ENCODE measurements at places on chromosomes 13 and 19.

- DNase-seq: no peak
Observed at GRCh38 chr13:74910415-74910814, 571.6 kb downstream of the TBC1D4 start.

GRCh38 chr19:19274146-19274545 lies 1.0 kb upstream of the TM6SF2 start:
- no peak for DNase-seq

DNA sequence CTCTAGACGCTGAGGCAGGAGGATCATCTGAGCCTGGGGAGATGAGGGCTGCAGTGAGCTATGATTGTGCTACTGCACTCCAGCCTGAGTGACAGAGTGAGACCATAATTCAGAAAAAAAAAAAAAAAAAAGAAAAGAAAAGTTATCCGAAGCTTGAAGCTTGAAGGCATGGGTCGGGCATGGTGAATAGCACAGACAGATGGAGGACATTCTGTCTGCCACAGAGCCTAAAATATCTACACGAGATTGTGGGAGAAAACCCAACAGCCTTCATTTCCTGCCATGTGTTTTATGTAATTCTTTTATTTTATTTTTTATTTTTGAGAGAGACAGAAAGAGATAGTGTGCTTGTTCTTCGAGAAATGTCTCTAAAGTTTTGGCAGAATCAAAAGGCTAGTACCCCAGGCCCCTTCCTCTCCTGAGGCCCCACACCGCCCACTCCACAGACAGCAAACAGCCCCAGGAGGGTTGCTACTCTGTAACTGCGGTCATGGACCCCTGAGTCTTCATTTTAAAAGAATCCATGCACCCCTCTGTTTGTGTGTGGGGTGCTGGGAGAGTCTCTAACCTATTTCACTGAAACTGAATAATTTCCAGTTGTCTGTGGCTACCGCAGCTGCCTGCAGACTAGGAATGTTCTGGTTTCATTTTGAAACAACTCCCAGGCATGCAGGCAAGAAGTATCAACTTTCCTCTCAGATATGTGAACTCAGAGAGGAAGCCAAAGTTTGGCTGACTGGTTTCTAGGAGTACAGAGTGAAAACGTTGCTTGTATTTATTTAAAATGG lies 38.4 kb upstream of the RCBTB2 start:
- no peak for DNase-seq

- DNase-seq: no peak
Observed at GRCh38 chr13:65789815-65790214, 1440.3 kb downstream of the PCDH9 start.

DNA sequence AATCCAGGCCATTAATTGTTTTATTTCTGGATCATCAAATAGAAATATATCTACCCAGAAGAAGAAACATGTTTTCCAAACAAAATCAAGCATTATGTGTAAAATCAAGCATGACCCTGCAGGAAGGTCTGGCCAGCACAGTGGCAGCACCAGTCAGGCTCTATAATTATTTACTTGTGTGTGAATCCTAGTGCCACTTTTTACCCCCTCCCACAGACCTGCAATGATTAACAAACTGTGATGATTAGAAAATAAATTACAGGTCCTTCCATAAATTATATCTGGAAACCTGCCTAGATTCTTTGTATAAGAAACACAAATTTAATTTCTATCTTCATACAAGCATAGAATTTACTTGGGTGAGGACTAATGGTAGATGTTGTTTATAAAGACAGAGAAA lies 186.1 kb downstream of the GPC6 start:
- no peak for DNase-seq

DNA sequence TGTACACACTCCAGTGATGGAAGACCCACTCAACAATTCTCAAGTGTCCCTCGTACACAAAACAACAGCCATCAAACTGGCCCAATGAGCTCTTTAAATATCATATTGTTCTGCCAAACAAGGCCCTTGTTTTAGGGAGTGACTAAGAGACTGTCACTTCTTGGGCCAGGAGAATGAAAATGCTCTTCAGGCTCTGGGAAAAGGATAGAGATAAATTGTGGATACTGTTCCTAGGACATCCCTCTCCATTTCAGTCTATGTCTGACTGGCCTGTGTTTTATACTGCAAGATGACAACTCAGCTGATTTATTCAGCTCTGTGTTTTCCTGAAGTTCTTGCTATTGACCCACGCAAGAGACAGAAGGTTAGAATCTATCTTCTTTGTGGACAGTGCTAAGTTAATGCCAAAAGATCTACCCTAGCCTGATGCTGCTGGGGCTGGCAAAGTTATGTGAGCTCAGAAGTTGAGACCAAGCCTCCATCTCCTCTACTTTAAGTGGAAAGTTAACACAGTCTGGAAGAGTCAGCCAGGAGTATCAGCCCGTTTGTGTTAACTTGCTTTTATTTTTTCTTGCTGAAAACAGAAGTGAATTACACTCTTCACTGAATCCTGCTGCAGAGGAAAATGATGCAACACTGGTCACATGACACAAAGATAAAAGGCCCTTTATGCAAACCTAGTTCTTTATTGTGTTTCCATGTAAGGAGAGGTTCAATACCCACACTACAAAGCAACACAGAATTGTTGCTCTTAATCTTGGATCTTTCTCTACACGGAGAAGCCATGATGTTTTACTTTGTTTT lies 14.6 kb downstream of the FRY start:
- no peak for DNase-seq

DNA sequence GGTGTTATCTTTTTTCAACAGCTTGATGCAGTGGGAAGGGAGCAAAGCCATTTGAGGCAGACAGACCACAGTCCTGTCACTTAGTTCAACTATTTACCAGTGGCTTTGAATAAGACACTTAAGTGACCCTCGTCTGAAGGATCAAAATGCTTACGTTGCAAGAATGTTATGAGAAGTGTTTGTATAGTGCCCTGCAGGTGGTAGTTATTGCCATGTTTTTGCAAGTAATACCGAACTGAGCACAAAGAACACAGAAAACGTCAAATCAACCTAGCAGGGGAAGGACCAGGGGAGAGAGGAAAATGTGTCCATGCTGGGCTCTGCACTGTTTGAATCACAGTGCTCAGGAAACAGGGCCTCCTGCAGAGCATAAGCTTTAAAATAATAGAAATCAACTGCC lies 2.8 kb downstream of the SOHLH2 start:
- no peak for DNase-seq

GRCh38 chr13:46010148-46010547 lies 42.4 kb downstream of the ZC3H13 start:
- DNase-seq: no peak

- DNase-seq: no peak
Observed at GRCh38 chr19:7565332-7565731, 29.8 kb downstream of the PNPLA6 start.

DNA sequence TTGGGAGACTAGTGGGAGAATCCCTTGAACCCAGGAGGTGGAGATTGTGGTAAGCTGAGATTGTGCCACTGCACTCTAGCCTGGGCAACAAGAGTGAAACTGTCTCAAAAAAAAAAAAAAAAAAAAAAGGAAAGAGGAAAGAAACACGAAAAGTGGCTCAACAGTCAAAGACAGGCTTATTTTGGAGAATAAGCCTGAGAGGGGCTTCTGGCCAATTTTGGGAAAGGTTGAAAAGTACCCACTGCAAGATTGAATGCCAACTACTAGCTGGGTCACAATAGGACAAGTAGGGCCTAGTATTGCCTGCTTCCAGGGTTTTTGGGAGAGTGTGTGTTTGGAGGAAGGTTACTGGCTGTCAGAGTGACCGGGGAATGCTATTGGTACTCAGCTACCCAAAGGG lies 17.2 kb downstream of the FBXO17 start:
- no peak for DNase-seq

DNA sequence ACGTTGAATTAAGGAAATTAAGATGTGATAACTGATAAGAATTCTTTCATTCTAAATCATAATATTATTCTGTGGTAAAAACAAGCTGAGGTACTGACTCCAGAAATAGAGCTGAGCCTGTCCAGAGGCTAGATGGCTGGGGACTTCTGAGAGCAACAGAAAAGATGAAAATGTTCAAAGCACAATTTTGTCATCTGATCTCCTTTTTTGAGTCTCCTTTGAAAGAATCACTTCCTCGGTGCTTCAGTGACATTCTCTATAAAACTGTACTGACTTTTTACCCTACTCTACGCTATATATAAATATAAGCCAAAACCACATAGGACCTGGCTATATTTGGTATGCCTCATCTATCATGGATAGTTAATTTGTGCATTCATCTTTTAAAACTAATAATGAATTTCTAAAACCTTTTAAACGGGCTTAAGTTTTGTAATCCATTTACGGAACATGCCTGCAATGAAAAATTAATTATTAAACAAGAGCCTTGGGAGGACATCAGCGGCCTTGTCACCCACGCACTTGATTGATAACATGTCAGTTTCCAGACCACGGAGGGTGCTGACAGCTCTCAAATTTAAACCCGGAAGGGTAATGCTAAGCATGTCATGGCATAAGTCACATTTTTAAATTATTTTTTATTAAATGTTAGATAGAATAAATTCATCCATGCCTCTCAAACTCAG lies 235.5 kb downstream of the PCDH9 start:
- DNase-seq: no peak

- DNase-seq: no peak
Observed at GRCh38 chr13:112974671-112975070, 5.7 kb downstream of the MCF2L start.

DNA sequence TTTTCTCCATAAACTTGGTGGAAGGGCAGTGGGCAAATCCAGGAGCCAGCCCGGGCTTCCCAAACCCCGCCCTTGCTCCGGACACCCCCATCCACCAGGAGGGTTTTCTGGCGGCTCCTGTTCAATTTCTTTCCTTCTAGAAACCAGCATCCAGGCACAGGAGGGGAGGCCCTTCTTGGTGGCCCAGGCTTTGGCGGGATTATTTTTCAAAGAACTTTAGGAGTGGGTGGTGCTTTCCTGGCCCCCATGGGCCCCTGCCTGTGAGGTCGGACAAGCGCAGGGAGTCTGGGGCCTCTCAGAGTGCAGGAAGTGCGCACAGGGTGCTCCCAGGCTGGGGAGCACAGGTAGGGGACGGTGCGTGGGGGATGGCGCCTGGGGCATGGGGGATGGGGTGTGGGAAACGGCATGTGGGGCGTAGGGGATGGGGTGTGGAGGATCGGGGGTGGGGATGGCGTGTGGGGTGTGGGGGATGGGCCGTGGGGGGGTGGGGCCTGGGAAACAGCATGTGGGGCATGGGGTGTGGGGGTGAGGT lies 396 bp downstream of the F7 start:
- DNase-seq: no peak

DNA sequence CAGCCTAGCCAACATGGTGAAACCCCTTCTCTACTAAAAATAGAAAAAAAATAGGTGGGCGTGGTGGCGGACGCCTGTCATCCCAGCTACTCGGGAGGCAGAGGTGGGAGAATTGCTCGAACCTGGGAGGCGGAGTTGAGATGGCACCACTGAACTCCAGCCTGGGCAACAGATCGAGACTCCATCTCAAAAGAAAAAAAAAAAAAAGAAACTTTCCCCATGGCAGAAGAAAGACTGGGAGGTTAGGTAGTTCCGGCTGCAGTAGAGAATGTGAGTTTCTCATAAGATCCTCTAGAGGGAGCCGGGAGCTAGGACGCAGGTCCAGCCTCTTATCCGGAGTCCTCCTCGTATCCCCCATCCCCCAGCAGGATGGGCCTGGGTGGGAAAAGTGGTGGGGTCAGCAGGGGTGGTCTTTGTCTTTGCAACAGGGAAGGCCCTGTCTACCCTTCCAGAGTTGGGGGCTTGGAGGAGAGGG lies 13.2 kb upstream of the CREB3L3 start:
- DNase-seq: no peak

GRCh38 chr13:31043957-31044356 lies 111.5 kb downstream of the TEX26 start:
- no peak for DNase-seq

GRCh38 chr19:51772977-51773376 lies 12.0 kb downstream of the FPR2 start:
- DNase-seq: no peak

GRCh38 chr19:18045307-18046050 lies 37.5 kb downstream of the ARRDC2 start:
- DNase-seq: no peak

DNA sequence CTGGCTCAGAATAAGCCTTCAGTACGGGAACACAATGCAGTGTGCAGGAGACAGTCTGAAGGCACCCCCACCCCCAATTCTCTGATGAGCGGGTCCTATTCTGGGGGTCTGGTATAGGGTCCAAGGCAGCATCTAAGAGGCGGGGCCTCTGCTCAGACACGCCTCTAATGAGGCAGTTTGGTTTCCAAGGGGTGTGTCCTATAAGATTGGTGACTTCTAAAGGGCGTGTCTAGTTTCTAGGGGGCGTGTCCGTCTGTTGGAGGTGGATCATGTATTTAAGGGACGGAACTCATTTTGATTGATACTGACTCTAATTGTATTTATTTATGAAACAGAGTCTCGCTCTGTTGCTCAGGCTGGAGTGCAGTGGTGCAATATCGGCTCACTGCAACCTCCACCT lies 8.7 kb downstream of the FIZ1 start:
- DNase-seq: no peak

DNA sequence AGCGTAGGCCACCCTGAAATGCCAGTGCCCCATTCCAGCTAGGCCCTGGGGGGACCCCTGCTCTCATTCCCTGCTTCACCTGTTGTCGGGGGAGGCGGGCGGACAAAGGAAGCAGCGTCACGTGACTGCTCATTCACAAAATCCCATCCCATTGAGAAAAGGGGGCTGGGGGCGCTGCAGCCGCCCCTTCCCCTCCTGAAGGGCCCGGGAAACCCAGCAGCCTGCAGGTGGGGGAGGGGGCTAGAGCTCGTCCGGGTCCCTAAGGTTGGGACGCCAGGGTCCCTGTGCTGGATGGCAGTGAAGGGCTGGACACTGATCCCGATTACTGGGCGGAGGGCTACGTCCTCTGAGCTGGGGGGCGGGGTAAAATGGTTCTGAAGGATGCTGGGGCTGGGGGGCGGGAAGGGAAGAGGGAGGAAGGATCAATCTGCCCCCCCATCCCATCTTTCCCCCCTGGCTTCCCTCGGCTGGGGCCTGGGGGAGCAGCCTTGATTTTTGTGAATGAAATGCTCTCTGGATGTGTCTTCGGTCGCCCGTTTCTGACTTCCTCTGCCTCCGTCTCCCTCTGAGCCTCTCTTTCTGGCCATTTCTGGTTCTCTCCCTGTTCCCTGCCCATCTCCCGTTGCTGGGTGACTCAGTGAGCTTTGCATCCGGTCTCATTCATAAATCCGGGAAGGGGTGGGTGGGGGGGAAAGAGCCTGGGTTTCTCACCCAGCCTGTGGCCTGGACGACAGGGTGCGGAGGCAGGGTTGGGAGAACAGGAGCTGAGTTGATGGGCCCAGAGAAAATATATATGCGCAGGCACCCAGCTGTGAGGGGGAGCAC lies 816 bp downstream of the SPRED3 start:
- DNase-seq: no peak

DNA sequence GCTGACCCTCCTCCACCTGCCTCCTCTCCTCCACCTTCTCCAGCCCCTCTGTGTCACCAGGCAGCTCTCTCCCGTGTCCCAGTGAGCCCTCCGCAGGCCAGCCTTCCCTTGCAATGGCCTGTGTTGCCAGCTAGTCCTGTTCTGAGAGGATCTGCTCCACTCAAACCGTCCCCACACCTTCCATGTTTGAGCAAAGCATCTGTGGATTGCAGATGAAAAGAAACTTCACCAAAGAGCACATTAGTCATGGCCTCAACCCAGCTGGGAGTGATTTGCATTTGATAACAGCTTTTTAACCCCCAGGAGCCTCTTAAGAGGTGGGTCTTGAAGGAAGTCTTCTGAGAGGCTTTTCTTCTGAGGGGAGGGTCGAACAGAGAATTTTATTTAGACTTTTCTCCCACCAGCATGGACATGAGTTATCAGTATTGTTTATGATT lies 72.8 kb downstream of the COL4A2 start:
- DNase-seq: no peak

All from stimulated activated CD4-positive, alpha-beta T cell treated with anti-CD3 and anti-CD28 coated beads, TNF-alpha, amount 100 ng/mL, for 24 hours (primary cell).